ENCODE measurements at places on chromosomes 6 and 20.

DNA sequence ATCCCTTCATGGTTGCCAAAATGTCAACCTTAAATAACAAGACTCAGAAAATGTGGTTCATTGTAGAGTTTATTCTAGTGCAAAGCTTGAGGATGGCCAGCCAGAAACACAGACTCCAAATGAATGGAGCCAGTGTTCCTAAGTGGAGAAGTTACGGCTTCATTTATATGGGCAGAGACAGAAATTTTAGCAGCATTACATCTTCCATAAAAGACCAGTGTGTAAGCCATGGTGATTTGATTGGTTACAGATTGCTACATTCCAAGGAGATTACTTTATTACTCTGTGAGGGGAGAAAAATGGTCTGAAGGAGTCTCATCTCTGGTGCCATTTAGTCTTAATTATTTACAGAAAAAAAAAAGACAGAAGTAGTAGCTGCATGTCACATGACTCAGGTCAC is 97.8 kb downstream of the OTOR start:
- DNase-seq: no peak

DNA sequence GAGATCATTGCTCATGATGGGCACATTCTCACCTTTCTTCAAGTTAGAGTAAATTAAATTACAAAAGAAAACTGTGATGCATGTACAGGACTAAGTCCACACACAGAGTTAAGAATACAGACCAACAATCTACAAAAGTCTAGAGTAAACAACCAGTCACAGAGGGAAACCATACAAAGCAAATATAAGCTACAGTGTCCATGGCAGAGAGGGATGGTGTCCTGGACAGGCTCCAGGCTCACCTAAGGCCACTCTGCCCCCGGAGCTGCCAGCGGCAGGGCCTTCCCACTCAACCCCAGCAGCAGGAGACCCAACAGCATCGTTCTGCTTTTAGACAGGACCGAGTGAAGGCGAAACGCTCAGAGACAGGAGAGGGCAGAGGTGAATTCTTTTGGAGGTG is 16.0 kb downstream of the PDE10A start:
- no peak for DNase-seq

DNA sequence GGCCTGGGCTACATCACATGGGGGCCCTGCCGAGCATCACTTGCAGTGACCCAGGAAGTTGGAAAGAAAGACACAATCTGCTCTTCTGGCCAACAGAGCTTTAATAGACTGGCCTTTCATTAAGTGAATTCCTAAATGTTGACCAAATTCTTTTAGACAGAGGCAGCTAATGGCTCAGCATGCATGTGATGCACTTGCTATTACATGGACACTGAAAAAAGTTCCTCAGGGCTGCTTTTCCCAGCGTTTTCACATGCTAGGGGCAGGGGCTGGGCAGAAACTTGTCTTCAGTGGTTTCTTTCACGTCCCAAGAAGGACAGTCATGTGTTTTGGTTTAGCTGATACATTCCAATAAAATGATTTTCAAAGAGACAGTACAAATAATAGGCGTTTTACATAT is 651.0 kb upstream of the SLC35B3 start:
- DNase-seq: no peak

DNA sequence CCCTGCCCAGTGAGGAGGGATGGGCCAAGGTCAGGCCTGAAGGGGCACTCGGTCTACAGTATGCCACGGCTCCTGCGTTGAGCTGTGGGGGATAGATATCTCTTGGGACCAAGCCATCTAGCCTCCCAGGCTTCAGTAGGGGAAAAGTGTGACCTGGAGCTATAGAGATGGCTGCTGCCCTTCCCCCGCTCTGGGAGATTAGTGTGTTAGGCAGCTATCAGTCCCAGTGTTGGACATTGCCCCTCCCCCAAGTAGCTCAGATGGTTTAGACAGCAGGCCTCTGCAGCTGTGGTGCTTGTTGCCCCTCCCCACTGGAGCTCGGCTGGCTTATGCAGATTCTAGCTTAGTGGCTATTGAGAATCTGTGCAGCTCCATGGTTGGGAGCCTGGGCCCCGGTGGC is 56.8 kb downstream of the KHDRBS2 start:
- DNase-seq: no peak

- DNase-seq: no peak
Measured at GRCh38 chr6:63672582-63673129, 37.1 kb downstream of the PHF3 start.

DNA sequence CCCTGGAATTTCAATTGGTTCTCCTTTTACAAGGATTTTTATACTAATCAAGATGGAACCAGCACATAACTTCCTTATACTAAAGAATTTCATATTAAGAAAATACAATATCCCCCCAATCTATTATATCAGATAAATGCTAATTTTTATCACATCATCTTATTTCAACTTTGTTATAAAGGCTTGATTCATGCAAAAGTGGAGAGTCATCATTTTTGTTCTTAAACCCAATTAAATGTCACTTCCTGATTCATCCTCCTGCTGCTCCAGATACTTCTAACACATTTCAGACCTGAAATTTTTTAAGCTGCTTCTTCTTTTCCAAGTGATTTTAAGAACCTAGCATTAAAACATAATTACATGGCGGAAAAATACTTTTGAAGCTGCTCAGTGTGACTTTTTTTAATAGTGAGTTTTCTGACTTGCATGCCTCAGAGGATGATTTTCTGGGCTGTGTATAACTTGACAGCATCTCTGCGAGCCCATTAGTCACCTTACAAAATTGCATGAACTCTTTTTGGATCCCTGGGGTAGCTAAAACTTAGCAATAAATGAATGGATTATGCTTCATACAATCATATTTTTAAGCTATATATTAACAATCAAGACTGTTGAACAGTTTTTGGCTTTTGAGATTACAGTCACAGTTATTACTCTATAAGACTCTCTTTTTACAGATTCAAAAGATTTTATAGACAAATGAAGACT is 134.1 kb downstream of the ELOVL4 start:
- no peak for DNase-seq

GRCh38 chr20:31991339-31991705 is 18.9 kb upstream of the CCM2L start:
- DNase-seq: no peak

DNA sequence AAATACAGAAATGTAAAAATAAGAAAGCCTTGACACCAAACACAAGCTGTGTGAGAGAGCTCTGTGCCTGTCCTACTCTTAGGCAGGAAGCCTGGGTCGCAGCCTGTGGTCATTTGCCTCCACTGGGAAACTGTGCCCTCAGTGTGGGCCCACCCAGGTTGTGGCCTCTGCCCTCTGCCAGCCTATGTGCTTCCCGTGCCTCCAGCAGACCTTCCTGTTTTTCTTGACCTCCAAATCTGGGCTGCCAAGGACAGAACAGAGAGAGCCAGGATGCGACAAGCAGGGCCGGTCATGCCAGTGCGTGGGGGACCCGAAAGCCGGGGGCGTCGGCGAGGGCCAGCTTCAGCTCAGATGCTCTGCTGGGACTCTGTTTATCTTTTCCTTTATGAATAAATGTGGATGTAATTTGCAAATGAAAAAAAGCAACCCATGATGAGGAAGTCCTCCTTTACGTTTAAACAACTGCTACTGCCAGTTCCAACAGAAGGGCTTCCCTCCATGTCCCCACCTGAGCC is 189.2 kb upstream of the EXOC2 start:
- DNase-seq: no peak
